ENCODE measurements at places on chromosomes 2 and 18.

GRCh38 chr2:134253804-134254203, at the start of gene MGAT5:
Gene MGAT5, plus strand, starts transcription at chr2:134254072. Its CDS starts 332 bp downstream, at chr2:134254404.
- DNase-seq, result no peak

DNA sequence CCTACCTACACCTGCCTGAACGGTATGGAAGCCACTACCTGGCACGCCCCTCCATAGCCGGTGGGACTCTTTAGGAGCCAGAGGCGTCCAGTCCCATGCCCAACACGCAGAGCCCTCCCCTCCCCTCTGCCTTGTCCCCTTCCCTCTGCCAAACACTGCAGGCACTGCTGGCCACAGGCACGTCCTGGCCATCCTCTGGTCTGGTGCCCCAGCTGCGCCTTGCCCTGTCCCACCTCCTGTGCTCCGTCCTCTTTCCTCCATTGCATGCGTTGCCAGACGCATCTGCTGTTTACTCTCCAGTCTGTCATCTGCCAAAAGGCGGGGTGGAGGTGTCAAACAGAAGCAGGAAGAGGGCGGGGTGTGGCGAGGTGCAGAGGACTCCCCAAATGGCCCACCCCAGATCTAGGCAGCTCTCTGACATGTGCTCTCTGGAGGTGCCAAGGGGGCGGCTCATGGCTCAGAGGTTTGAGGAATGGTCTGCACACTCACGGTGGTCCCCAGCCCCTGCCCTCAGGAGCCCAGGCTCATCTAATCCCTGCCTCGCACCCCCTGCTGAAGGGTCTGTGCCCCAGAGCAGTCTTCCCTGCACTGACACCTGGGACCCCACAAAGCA, 45.1 kb downstream of the HS6ST1 start:
- DNase-seq, result peak; percentile 30

DNA sequence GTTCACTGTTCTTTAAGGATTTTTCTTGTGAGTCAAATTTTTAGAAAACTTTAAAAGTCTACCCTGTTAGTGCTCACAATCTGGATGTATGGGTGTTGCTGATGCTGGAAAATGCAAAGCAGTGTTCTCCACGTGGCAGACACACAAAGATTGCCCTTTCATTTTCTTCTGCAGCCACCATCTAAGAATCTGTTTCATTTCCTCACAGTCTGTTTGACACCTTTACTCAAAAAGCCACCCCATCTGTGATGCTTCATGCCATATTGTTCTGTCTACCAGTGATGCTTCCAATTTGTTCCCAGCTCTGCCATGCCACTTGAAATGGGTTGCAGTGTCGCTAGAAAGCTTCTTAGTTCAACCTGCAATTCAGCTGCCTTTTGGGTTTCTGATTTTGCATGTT, 464.2 kb upstream of the UBE2E3 start:
- DNase-seq, result no peak

- no peak for DNase-seq
Measured at GRCh38 chr2:232473467-232473890, 14.2 kb downstream of the ECEL1 start.

Measured in stimulated activated CD8-positive, alpha-beta memory T cell treated with anti-CD3 and anti-CD28 coated beads, Interleukin-7, amount 100 ng/mL, for 4 hours (primary cell).